Astrocyte (in vitro differentiated cells and primary cell): ENCODE measurements at places on chromosomes 16 and 17. TPM values are rescaled to one million over a fixed set of nuclear protein-coding genes. Genes with fewer than 3 reads are reported as not detected.

MYCBPAP gene
- total RNA-seq, result 0.99 and 1.4 TPM in 2 replicates

GRCh38 chr16:23801378-23801777, 34.4 kb upstream of the PRKCB start:
- DNase-seq, result peak; percentile 5

MT1E gene
- total RNA-seq, result 10.7 and 11.9 TPM in 2 replicates

CD300LB gene
- total RNA-seq, result not detected in 2 replicates

RAB11FIP4 gene
- total RNA-seq, result 1.9 and 4.4 TPM in 2 replicates

KRT12 gene
- not detected in 2 replicates for total RNA-seq

DNA sequence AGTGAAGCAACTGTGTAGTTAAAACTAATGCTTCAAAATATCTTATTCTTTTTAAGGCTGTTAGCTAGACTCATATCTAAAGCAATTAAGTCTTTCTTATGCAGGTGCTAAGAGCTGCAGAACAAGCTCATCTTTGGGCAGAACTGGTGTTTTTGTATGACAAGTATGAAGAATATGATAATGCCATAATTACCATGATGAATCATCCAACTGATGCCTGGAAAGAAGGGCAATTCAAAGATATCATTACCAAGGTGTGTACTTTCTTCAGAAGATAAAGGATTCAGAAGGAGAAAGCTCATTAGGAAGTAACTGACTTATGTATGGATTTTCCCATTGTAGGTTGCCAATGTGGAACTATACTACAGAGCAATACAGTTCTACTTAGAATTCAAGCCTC, 23.9 kb downstream of the PTRH2 start:
- no peak for DNase-seq

DNA sequence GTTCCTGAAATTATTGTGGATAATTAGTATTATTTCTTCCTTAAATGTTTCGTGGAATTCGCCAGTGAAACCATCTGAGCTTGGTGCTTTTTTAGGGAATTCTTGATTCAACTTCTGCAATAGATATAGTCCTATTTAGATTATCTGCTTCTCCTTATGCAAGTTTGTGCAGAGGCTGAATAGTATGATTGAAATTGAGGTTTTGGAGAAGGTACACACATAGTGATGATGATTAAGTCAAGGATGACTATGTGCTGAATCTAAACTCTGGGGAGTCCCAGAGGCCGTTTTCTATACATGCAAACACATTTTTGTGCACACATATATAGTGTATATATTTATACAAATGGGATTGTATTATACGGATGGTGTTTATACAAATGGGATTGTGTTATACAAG, 5.2 kb upstream of the MYH4 start:
- DNase-seq, result no peak

- no peak for DNase-seq
These were observed at the start of gene CCL23 for GRCh38 chr17:36017799-36018198. TSS of gene CCL23 (minus strand) at chr17:36017972. CDS start at chr17:36017897, 75 bp downstream.

DNA sequence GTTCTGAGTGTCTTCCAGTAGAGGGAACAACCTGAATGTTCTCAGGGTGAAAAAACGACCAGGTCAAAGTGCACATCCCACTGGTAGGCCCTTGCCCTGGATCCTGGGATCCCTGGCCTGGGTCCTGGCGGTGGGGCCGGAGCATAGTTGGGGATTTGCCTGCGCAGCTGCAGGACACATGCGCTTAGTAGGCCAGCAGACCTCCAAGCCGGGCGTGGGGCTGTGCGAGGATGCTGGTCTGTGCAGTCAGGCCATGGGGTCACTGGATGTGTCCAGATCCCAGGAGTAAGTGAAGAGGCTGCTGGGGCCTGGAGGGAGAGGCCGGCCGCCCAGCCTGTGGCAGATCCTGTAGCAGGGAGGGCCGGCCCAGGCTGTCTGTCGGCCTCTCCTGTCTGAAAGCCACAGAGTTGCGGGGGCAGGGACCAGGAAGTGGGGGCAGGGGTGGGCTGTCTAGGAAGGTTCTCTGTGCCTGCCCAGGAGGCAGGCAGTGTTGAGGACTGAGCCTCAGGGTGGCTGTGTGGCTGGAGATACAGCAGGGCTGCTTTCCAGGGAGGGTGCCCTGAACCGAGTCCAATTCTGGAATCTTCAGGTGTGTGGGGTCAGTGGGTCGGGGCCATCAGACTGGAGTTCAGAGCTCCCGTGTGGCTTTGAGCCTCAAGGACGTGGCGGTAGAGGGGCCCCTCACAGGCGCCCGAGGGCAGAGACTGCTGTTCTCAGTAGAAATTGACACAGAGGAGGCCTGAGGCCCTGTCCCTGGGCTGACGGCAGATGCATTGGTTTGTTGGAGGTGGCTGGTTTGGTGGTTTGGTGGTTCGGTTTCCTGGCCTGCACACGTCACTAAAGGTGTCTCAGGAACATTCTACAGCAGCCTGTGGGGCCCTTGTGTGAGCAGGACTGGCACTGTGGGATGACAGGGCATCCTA, 17.2 kb upstream of the NUDT16L1 start:
- no peak for DNase-seq

DNA sequence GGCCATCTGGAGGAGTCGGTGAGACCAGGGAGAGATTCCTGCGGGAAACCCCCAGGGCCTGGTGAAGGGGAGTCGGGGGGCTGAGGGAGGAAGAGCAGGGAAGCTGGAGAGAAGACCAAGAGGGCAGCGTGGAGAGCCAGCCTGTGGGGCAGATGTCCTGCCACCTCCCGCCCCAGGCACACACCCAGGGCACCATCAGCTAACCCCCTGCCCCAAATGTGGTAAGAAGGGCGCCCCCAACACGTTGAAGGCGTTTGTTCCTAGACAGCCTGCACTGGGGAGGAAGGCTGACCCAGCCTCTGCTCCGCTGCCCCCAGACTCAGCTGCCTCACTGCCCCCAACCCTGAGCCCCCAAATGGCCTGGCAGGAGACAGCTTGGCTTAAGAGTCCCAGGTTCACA, 1.3 kb downstream of the BAIAP3 start:
- DNase-seq, result no peak

DNA sequence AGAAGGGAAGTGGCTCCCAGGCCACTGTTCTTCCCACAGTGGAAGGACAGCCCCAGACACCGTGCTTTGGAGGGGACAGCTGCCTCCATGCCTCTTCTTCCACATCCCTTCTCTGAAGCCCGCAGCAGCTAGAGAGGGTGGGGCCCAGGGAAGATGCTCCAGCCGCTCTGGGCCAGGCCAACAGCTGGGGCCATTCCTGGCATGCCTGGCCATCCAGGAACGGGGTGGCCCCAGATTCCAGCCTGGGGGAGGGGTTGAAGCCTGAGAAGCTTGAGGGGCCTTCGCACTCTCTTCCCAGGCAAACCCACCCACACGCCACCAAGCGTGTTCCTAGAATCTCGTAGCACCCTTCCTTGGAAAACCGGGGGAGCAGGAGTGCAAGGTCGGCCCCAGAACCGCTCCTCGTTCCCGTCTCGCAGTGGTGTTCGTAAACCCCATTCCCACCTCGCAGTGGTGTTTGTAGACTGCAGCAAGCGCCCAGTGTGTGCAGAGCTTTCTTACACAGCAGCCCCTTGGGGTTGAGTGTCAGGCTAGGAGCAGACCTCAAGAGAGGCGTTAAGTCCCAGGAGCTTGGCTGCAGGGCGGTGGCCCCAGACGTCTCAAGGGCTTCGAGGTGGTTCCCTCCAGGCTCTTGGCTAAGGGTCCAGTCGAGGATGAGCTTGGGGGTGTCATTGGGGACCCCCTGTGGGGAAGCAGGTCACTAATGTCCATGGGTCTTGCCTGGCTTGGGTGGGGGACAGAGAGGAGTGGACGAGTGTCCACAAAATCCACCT, 2.7 kb downstream of the CDH15 start:
- no peak for DNase-seq

GRCh38 chr17:78601577-78602190, 24.5 kb upstream of the DNAH17 start:
- no peak for DNase-seq

KLHL10 gene
- not detected in 2 replicates for total RNA-seq

GRCh38 chr16:19419698-19420075, 2.0 kb downstream of the TMC5 start:
- peak; percentile 14 for DNase-seq

DNA sequence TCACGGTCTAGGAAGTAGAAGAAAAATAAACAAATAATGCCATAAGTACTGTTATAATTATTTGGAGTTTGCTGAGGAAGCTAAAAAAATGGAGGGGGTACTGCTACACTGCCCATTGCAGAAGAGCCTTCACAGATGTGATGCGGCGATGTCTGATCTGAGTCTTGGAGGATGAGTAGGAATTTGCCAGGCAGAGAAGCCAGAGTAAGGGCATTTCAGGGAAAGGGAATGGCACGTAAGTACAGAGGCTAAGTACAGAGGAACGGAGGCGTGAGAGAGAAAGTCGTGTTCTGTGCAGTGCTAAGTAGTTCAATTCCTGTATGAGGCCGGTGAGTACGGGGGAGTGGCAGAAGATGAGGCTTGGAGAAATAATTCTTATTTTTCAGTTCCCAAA, 741 bp upstream of the GRB2 start:
- no peak for DNase-seq

DNA sequence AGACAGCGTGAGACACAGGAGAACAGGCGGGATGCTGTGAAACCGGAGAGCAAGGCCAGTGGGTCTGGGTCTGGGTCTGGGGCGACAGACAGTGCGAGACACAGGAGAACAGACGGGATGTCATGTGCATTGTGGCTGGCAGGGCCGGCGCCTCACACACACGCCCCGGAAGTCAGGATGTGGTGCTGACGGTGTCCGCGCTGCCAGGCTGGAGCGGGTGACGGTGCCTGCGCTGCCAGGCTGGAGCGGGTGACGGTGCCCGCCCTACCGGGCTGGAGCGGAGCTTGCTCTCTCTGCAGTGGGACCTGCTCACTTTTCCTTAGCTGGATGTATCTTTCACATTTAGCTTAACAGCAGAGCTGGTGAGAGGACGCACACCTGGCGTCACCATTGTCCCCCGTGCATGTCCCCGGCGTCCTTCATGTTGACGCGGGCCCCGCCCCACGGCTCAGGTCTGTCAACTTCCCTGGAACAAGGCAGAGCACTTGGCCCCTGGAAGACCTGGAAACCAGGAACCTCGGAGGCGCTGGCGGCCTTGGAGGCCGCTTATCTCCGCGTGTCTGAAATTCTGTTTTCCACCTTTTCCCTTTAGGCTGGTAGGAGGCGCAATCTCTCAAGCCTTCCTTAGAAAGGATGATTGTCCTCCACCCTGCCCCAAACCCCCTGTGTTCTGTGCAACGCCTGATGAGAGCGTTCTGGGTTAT, 43.0 kb upstream of the ZNF750 start:
- DNase-seq, result no peak

DNA sequence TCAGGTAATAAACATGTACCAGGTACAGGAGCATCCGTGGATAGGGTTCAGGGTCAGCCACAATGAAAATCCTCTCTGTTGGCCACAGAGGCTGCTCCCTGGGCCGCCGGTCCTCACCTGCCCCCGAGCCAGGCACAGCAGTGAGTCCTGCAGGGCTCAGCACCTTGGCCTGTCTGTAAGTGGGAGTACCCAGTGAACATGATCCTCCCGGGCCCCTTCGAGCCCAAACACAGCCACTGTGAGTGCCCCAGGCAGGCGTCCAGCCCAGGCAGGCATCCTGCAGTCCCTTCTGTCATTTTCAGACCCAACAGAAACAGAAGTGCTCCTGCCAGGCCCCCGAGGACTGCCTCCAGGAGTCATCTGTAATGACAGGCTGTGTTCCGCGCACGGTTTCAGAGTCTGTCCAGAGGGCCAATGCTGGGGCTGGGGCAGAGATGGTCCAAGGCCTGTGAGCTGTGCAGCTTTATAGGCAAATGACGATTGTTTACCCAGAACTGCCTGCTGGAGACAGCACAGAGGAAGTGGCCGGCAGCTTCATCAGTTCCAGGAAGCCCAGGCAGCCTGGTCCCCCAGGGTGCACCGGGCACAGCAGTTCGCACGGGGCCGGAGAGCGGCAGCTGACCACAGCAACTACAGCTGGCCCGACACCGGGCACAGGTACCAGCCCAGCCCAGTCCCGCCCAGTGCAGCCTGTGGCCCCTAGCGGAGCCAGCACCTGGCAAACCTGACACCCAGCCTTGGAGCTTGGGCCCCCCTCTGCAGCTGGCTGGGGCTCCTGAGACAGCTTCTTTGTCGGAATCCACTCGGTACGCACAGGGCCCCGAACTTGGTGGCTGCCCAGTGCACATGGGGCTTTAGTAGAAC, 13.2 kb downstream of the SLC7A5 start:
- DNase-seq, result no peak

PROCA1 gene
- total RNA-seq, result 2.7 and 3.4 TPM in 2 replicates

- no peak for DNase-seq
These were observed 44.2 kb downstream of the WDR45B start for GRCh38 chr17:82603981-82604448.

KRTAP2-2 gene
- not detected in 2 replicates for total RNA-seq

DNA sequence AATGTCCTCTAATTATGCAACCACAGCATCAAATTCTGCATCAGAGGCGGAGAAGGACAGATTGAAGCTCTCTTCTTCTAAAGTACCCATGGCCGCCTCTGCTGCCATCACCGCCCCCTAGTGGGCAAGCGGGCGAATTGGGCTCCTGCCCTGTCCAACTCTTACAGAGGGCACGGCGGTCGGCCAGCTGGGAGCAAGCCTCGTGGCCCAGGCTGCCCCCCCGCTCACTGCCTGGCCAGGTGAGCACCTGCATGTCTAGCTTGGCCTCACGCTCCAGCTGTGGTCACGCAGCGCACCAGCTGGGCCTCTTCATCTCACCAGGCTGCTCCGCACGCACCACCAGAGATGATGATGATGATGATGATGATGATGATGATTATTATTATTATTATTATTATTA, 146.1 kb upstream of the TOM1L1 start:
- DNase-seq, result no peak

- DNase-seq, result no peak
These were observed 82.6 kb upstream of the LGALS9 start for GRCh38 chr17:27548369-27548768.

GRCh38 chr17:565521-565920, 149.1 kb downstream of the VPS53 start:
- DNase-seq, result no peak
